Stimulated activated CD8-positive, alpha-beta memory T cell treated with anti-CD3 and anti-CD28 coated beads, Interleukin-4, amount 100 ng/mL, for 1 hour (primary cell): ENCODE measurements at places on chromosomes 16 and 17.

DNA sequence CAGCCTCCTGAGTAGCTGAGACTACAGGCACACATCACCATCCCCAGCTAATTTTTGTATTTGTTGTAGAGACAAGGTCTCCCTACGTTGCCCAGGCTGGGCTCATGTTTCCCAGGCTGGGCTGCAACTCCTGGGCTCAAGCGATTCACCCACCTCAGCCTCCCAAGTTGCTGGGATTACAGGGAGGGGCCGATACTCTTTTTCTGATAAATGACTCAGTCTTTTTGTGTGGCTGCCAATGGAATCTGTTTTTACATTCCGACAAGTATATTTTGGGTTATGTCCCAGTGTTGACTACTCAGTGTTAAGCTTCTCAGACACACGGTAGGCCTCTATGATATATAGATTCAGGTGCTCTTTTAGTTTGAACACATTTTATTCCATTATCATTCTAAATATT, 58.1 kb downstream of the SLFN11 start:
- DNase-seq, result no peak

- no peak for DNase-seq
Observed at GRCh38 chr17:31416503-31416923, 25.0 kb downstream of the RAB11FIP4 start.

DNA sequence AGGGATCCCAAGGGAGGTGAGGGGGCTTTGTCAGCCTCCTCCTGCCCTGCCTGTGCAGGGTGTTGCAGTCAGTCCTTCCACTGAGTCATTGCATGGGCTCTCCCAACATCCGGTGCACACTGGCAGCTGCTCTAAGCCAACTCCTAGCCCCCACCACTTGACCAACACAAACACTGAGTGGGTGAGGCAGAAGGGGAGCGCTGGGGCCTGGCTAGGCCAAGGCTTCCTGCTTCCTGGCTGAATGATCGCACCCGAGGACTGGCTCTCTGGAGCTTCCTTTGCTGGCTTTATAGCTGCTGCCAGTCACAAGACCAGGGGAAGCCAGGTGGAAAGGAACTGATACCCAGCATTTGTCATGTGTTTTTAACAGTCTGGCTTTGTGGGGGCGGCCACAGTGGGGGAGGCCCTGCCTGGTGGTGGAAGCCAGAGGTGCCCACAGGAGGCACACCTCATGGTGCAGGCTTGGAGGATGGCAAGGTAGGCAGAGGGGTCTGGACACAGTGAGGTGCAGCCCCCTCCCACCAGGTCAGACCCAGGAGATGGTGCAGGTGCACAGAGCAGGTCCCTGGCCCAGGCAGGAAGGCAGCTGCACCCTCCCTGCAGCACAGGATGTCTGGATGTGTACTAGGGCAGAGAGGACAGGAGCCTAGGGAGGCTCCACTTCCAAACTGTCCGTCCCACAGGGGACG, 6.8 kb downstream of the MPG start:
- DNase-seq, result peak; percentile 31

DNA sequence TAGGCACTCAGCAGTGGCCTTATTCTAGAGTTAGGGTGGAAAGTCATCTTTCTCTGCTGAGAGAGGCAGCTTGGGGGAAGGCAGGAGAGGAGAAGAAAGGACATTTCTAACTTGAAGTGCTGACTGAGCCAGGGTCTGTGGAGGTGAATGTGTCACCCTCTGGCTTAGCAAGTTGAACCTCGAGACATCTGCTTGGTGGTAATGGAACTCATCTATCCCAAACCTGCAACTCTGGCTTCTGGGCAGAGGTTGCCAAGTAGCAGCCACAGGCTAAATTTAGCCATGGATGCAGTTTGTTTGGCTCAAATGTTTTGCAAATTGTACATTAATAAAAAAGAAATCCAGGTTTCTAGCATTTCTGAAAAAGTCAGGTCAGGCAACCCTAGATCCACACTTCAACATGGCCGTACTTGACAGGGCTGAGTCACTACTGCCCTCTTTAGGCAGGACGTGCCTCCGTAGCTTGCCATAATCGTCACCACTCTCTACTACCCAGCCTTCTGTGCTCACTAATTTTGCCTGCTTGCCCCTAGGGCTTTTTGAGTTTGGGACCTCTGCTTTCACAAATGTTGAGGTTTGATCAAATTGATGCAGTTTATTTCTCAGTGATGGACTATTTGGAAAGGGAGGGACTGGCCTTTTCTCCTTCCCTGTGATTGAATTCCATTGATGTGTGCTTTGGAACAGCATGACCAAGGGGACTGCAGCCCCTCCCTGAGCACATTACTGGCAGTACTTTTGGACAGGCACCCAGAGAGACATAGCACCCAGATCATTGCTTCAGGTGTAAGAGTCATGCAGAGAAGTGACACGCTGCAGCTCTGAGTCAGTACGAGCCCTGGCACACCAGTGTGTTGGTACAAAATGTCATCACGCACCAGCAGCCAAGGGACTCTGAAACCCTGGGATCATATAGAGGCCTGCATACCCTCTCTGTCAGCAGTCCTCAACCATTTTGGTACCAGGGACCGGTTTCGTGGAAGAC, 5.2 kb downstream of the CDH13 start:
- DNase-seq, result no peak

GRCh38 chr16:1900452-1900774, 17.8 kb downstream of the HS3ST6 start:
- no peak for DNase-seq

GRCh38 chr17:64177311-64178010, 47.5 kb upstream of the ERN1 start:
- DNase-seq, result no peak

GRCh38 chr16:19860166-19861041, 24.2 kb downstream of the GPRC5B start:
- no peak for DNase-seq

DNA sequence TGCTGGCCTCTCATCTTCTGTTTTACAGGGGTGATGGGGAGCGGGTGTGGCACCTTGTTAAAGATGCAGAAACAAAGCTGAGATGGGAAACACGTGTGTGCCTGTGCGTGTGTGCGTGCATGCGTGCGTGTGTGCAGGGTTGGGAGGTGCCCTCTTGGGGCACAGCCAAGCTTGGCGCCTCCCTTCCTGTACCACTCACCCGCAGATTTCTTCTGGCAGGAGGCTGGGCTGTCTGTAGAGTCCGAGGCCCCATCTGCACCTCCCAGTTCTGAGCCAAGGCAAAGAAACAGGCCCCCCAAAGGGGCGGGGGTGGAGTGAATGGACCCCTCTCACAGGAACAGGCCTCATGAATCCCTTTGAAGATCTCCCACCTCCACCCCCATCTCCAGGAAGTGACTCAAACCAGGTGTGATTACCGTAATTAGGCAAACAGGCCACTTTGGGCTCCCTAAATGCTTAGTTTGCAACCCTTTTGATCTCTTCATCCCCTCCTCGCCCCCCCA, 20.9 kb downstream of the TNS4 start:
- peak; percentile 35 for DNase-seq

- DNase-seq, result no peak
Observed at GRCh38 chr16:78817200-78817739, 717.8 kb downstream of the WWOX start.

DNA sequence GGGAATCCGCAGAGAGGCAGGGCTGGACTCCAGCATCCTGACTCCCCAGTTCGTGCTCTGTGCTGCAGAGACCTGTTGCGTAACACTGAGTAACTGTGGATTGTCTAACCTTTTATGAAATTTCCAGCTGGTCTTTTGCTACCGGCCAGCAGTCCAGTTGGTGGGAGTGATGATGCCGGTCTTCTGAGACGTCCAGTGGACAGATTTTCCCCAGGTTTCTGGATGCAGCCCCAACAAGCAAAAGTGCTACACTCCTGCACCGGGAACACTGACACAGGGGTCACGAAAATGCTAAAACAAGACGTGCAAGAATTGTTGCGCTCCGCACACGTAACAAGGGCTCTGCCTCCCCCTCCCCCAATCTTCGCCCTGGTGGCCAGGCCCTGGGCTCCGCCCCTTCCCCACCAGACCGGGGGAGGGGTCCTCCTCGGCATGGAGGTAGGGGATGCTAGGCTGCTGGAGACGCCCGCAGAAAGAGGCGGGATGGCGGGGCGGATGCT, 701 bp upstream of the MRC2 start:
- no peak for DNase-seq

DNA sequence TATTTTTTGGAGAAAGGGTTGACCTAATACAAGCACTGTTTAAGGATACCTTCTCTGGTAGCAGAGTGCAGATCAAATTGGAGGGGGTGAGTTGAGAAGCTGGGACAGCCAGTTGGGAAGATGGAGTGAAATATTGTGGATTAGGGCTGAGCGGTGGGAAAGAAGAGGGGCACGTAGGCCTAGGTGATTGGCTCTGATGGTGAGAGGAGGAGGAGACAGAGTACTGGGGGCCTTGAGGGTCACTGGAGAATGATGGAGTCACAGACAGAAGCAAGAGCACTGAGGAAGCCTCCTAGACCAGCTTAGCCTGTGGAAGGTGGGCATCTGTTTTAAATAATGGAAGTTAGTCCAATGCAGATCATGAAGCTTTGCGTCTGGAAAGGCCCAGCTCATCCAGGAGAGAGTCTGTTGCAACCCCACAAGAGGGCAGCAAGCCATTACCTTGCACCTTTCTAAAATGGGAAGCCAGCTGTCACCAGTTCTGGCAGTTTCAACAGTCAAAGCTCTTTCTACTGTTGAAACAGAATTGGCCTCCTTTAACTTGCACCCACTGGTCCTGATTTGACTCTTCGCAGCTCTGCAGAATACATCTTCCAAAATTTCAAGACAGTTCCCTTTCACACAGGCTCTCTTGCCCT, 11.8 kb downstream of the SLC9A5 start:
- DNase-seq, result no peak
